ENCODE measurements at places on chromosomes 16 and 17.

GRCh38 chr17:35773679-35774425 is 13.2 kb downstream of the C17orf50 start:
- no peak for DNase-seq

GRCh38 chr16:80263181-80263823 is 277.5 kb upstream of the DYNLRB2 start:
- DNase-seq: no peak

DNA sequence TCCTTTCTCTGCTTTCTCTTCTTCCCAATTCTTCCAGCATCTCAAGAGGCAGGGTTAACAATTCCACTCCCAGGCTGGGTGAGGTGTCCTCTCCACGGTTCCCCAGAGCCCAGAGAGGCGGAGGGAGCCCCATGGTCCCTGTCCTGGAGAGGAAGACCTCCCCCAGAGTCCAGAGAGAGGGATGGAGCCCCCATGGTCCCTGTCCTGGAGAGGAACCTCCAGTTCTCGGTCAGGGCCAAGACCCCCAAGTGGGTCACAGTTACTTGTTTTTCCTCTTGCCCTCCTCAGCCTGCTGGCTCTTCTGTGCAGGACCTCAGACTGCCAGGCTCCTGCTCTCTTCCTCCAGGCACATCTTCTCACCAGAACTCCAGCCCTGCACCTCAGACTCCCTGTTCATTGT is 135.2 kb downstream of the RPTOR start:
- no peak for DNase-seq

- no peak for DNase-seq
These were observed 524.8 kb downstream of the KCNJ18 start for GRCh38 chr17:22217135-22217534.

DNA sequence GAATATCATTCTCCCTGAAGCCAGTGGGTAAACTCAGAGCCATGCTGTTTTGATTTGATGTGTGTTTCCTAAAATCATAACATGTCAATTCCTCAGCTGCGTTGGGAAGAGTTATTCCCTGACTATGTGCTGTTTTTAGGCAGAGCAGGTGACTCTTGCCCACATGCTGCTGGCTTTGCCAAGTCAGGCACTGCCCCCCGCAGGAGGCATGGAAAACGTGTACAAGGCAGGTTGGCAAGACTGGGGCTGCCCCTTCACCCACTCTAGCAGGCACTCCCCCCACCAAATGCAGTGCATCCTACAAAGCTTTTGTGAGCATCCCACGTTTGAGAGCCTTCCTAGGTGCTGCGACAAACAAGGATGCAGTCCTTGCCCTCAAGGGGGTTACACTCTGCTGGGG is 38.3 kb upstream of the NAT9 start:
- no peak for DNase-seq

DNA sequence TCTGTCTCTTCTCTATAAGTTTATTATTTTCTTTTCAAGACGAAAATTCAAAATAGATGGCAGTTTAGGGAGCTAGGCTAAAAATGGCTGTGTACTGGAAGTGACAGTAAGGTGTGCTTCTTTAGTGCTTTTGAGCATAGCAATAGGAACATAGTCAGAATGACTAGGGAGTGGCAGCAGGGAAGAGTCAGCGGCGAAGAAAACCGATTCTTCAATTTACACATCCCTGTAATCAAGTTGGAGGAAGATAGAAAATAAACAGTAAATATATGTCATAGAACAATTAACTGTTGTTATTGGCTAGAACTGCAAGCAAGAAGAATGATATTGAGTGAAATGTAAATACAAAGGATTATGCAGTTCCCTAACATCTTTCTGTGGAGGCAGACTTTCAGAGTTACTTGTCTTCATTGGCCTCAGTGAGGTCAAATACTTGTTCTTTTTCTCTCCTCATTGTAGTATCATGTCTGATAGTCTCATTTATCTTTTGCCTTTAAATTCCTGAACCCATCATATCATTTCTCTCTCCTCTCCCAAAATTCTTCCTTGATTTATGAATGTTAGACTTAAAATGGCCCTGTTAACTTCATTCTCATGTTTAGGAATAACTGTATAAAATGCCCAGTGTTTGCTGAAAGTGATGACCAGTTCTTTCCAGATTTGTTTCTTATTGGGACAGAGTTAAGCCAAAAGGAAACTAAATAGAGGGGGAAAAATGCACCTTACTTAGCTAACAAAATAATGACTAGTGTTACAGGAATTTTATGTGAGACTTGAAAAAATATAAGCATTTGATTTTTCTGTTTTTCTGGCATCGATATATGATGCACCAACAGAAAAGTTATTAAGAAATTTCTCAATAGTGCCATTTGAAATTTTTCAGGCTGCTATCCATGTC is 211.4 kb downstream of the BCAS3 start:
- DNase-seq: no peak

GRCh38 chr17:66355510-66355909 is 53.1 kb downstream of the PRKCA start:
- no peak for DNase-seq

GRCh38 chr17:70597774-70598173 is 428.4 kb downstream of the KCNJ2 start:
- DNase-seq: no peak

- DNase-seq: no peak
These were observed 15.2 kb downstream of the EMP2 start for GRCh38 chr16:10565167-10565566.

GRCh38 chr16:77868052-77868451 is 79.7 kb downstream of the VAT1L start:
- DNase-seq: no peak

DNA sequence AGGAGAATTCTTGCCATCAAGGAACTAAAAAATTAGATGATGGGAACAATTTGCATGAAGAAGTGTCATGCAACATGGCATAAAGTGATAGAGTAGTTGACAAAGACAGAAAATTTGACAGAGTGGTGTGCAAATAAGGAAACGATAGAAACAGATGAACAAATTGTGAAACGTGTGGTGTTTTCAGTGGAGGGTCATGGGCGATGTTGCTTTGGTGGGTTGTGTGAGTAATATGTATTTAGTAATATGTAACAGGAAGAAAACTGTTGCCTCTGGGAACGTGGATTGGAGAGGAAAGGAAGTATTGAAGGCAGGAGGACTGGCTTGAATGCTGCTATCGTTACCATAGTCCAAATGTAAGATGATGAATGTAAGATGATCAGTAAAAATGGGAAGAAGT is 3.6 kb downstream of the COX10 start:
- DNase-seq: no peak

- DNase-seq: no peak
These were observed 71.8 kb downstream of the KPNA2 start for GRCh38 chr17:68107373-68107772.

GRCh38 chr16:64964126-64964540 is 157.7 kb downstream of the CDH11 start:
- DNase-seq: no peak

GRCh38 chr16:15598648-15599190 is 44.2 kb downstream of the MARF1 start:
- no peak for DNase-seq

- DNase-seq: no peak
These were observed 103.7 kb downstream of the SKAP1 start for GRCh38 chr17:48326310-48326709.

GRCh38 chr17:2929881-2930533 is 133.4 kb downstream of the OR1D5 start:
- no peak for DNase-seq

GRCh38 chr16:75247249-75247648 is 4.2 kb downstream of the BCAR1 start:
- DNase-seq: no peak

- DNase-seq: no peak
These were observed 474.9 kb downstream of the SLC39A11 start for GRCh38 chr17:72617557-72617956.

DNA sequence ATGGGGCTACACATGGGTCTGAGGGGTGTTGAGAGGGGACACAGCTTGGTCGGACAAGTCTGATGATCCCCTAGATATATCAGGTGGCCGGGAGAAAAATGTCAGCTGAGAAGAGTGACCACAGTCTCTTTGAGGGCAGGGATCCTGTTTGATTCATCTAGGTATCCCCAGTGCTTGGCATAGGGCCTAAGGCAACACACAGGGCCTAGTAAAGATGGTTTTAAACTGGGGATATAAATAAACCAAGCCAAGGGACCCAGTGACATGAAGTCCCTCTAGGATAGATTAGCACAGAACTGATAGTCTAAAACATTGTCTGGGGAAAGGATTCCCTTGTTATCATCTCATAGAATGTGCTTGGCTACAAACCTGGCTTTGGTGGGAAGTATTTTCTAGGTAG is 1.4 kb downstream of the ERCC4 start:
- DNase-seq: no peak

DNA sequence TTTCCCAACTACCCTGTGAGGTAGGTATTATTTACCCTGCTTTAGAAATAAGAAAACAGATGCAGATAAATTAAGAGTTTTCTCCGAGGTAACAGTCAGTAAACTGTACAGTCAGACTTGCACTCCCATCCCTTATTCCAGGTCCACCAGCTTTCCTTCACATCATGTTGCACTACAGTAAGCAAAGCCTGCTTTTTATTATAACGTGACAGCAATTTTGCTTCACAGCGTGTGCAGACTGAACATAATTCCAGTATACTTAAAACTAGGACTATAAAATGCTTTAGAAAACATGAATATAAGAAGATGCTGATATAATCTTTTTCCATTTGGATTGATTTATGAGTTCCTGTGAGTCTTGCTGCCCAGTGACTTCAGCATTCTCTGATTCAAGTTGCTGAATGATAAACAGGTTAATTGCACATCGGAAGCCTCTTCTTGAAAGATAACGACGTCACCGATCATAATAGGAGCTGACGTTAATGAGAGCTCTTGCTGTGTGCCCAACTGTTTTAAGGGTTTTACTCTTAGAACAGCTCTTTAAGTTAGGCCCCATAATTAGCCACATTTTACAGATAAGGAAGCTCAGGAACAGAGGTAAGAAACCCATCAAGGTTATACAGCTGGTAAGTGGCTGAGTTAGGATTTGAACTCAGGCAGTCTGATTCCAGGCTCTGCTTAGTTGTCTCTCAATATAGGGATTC is 1.4 kb downstream of the LIG3 start:
- no peak for DNase-seq

DNA sequence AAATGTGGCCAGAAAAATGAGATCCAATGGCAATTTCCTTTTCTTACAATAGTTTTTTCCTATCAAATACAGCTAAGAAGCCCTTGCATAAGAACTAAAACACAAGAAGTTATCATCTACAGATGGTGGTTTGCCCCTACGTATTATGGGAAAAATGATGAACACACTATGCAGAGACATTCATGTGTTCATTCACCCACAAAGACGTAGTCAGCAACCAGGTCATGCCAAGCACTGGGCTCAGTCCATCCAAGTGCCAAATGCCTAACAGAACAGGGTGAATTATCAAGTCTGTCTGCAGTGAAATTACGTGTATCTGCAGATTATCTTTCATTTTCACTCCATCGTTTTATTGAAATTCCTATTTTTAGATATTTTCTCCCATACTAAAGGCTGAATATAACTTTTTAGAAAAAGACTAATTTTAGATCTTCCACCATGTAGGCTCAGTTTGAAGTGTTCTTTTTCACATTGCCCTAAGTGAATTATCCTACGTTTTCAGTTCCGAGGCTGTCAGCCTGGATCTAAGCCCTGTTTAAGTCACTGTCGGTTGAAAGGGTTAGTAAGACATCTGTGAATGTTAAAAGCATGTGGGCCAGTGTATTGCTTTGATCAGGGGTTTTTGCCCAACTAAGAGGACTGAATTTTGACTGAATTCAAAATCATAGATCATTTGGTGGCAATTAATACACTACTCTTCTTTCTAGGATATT is 78.1 kb upstream of the DHX40 start:
- no peak for DNase-seq

- DNase-seq: no peak
These were observed 199.8 kb upstream of the CHMP6 start for GRCh38 chr17:80791758-80792284.

All from CD4-positive, alpha-beta T cell treated with Interferon gamma for 1 hour (primary cell).